Activated CD8-positive, alpha-beta memory T cell treated with anti-CD3 and anti-CD28 coated beads for 4 hours (primary cell): ENCODE measurements at places on chromosomes 4 and X.

DNA sequence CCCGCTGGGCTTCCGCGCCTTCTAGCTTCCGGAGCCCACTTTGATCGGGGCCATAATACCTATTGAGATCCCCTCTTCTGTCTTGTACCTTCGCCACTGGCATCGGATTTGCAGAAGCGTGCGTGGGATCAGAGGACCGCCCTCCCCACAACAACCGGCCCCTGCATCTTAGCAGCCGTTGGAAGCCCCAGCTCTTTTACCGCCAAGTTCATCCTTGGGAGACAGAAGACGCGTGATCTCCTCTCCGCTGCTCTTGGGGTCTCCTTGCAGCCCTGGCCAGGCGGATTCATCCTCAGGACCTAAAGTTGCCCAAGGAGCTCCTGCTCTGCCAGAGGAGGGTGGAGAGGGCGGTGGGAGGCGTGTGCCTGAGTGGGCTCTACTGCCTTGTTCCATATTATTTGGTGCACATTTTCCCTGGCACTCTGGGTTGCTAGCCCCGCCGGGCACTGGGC is 1.6 kb downstream of the SLIT2 start:
- no peak for DNase-seq

GRCh38 chr4:4712800-4713528 is 146.5 kb upstream of the MSX1 start:
- DNase-seq, result no peak

- no peak for DNase-seq
Observed at GRCh38 chr4:67880866-67881610, 2.8 kb downstream of the TMPRSS11D start.

DNA sequence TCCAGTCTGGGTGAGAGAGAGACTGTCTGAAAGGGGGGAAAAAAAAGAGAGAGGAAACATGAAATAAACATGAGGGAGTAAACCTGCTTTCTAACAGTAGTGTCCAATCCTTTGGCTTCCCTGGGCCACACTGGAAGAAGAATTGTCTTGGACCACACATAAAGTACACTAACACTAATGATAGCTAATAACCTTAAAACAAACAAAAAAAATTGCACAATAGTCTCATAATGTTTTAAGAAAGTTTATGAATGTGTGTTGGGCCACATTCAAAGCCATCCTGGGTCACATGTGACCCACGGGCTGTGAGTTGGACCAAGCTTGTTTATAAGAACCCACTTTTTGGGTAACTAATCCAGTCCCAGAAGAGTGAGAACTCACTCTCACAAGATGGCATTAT is 30.3 kb downstream of the PDS5A start:
- DNase-seq, result no peak

DNA sequence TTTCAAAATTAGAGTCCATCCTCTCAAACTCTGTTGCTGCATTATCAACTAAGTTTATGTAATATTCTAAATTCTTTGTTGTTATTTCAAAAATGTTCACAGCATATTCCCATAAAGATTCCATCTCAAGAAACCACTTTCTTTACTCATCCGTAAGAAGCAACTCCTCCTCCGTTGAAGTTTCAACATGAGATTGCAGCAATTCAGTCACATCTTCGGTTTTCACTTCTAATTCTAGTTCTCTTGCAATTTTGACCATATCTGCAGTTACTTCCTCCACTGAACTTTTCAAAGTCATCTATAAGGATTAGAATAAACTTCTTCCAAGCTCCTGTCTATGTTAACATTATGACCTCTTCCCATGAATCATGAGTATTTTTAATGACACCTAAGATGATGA is 216.6 kb upstream of the SLC7A11 start:
- DNase-seq, result no peak

DNA sequence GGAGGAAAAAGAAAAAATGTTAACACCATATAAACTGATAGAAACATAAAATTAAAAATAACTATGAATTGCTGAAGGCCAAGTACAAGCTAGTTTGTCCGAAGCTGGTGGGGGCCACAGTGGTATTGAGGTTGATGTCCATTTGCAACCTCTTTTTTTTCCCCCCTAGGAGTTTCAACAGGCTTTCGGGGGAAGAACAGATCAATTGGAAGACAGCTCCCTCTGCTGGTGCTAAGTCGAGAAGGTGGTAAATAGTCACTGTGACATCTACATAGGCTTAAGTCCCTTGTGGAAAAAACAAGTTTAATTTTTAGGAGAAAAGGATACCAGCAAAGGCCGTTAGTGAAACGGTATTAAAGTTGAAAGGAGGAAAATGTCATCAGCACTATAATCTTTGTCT is 115.7 kb upstream of the ZXDA start:
- no peak for DNase-seq

GRCh38 chrX:13747836-13748235 is 13.3 kb downstream of the OFD1 start:
- DNase-seq, result no peak

GRCh38 chrX:69021141-69021960 is 143.9 kb downstream of the PJA1 start:
- DNase-seq, result no peak

GRCh38 chr4:27819246-27819645 is 958.6 kb downstream of the STIM2 start:
- no peak for DNase-seq

GRCh38 chrX:67781132-67781531 is 237.3 kb downstream of the AR start:
- no peak for DNase-seq

DNA sequence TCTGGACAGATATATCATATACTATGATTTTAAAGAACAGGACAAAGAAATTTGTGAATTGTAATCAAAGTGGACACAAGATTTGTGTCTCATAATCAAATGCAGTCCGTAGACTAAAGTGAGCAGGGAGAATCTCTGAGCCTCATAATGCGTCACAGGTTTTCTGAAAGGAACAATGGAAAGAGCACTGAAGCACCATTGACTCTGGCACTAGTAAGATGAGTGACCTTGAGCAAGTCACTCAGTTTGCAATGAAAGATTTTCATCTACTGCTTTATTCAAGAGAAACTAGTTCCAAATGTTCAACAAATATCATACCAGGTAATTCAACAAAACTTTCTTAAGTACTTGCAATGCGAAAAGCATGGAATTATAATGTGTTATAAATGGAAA is 315.3 kb downstream of the MAPK10 start:
- no peak for DNase-seq

GRCh38 chr4:99617374-99617773 is 40.3 kb downstream of the C4orf54 start:
- no peak for DNase-seq

DNA sequence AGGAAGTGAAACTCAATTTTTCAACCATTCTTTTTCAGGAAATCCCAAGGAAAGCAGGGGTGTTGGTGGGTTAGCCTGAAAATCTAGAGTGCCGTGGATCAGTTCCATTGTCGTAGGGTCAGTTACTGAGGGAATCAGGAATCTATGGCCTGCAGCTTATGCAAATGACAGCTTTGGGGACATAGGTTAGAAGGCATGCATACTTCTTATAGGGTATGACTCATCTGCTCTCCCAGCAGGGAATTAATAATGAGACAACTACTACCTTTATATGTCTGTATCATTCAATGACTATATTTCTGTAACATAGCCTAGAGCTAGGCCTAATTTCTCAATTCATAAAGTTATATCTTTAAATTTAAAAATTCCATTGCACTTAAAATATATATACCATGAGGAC is 36.6 kb downstream of the ZNF41 start:
- no peak for DNase-seq

GRCh38 chr4:664713-665231 is 9.3 kb downstream of the ATP5ME start:
- no peak for DNase-seq

DNA sequence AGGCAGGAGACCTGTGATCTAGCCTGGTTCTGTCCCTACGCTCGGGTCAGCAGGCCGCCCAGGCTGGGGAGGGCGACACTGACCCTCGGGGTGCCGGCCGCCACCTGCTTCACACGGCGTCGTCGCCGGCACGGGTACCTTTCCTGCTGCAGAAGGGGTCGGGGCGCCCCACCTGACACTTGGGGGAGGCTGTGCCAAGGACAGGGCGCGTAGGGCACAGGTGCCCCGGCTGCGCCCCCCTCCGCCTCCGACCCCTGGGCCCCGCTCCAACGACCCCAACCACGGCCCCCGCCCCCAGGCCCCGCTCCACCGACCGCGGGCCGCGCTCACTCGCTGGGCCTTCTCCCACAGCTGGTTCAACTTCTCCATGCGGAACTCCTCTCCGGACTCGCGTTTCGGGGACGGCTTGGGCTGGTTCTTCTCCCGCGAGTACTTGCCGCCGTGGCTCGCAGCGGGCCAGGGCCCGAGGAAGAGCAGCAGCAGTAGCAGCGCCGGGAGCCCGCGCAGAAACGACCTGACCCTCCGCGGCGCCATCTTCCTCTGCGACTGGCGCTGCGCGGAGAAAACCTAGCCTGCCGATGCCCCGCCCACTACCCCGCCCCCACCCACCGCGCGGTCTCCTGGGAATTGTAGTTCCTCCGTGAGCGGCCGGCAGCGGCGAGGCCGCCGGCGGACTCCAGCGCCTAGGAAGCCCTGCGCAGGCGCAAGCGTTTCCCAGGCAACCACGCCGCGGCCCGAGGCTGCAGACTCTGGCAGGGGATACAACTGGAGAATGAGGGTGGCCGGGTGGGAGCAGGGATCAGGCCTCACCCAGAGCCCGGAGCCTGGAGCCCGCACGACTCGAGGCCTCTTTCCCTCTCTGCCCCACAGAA is at the start of gene LRPAP1:
TSS of gene LRPAP1 (minus strand) at position 544 of the 872 bp plus-strand sequence. CDS start at position 534, 10 bp downstream.
- DNase-seq, result peak; percentile 72

GRCh38 chrX:78074088-78074487 is 30.0 kb upstream of the PGK1 start:
- DNase-seq, result no peak

DNA sequence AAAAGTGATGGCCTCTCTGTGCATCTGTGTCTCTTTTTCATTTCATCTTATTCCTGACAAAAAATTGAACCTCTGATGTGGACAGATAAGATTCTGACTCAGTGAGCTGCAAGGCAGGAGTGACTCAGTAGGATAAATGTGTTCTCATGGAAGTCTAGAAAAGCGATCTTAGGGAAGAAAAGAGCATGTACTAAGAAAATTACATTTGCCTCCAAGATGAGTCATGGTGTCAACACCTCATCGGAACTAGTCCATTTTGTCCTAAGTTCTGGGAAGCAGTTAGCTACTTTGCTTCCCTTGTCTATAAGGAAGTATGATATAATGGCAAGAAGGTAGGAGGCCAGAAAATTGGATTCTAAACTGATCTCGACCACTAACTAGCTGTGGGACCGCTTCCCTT is 83.5 kb upstream of the AFF2 start:
- DNase-seq, result no peak

DNA sequence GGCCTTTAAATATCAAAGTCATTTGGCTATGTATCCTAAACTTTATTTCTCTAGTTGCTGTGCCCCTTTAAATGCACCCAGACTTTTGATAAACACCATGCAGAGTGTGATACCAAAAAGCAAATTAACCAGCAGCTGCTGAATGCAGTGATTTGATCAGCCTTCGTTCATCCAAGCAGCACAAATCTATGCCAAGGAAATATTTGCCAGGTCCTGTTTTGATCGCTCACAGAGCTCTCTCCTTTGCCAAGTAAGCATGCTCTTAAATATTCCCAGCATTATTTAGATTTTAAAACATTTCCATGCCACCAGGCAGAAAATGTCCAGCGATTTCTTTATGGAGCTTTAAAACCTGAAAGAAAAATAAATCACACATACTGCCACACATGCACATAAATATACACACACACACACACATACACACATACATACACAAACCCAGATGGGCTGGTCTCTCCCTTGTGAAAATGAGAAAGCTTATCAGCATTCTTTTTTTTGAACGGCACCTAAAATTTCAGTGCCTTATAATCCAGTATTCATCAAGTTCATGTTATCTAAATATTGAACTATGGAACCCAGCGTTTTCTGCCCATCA is 35.7 kb downstream of the BTC start:
- DNase-seq, result no peak

DNA sequence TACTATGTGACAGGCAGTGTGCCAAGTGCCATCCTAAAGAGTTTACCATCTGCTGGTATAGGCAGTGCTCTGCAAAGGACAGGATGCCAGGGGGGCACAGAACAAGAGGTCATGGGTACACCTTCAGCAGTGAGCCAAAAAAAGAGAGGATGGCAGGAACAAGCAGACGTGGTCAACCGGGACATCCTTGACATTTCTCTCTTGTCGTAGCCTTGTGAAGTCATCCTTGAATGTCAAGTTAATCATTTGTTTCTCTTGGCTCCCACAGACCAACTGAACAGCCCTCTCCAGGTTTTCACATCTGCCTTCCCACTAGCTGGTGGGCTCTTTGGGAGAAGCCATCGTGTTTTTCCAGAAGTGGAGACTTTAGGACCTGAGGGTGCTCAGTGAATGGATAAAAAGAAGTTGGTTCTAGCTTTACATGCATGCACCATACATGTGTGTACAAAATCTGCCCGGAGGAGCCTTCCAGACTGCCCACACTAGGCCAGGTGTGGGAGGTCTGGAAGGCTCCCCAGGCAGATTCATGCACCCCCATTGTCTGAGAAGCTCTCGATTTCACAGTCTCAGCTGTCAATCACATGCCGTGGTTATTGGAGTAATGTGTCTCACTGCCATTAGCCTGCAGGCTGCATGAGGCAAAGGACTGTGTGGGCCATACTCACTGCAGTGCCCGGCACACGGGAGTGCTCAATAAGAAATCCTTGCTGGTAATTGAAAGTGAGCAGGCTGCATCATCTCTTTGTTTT is 16.4 kb downstream of the PNMA6F start:
- DNase-seq, result no peak

DNA sequence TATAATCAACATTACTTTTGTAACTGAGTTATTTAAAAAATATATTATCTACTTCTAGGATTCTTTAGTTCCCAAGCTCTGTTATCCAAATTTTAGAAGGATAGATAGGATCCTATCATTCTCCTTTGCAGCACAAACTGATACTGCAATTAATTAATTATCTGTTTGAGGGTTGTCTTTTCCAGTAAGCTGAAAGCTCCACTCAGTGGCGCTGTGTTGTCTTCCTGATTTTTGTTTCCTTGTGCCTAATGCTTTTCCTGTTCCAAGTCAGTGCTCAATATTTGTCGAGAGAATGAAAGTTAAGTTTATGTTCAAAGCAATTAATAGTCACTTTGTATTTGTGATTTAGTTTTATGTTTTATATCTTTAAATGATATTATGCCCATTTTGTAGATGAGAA is 107.4 kb upstream of the ANK2 start:
- no peak for DNase-seq

DNA sequence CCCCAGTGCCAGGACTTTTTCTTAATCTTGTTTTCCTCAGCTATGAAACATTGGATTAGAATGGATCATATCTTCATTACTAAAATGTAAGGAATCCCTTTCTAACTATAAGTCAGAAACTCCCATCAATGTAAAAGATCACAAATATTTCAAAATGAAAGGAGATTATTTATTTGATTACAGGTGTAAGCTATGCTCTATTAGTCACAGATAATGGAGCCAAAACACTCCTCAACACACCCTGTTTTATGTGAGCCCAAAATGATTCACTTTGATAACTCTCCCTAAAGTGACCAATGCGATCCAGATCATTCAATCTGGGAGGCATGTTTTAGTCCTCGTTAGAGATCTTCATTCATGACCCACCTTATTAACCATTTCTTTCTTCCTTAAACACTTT is 566.7 kb upstream of the TENM3 start:
- no peak for DNase-seq
